Fibroblast of skin of scalp (primary cell): ENCODE measurements at places on chromosomes 1 and 21.

DNA sequence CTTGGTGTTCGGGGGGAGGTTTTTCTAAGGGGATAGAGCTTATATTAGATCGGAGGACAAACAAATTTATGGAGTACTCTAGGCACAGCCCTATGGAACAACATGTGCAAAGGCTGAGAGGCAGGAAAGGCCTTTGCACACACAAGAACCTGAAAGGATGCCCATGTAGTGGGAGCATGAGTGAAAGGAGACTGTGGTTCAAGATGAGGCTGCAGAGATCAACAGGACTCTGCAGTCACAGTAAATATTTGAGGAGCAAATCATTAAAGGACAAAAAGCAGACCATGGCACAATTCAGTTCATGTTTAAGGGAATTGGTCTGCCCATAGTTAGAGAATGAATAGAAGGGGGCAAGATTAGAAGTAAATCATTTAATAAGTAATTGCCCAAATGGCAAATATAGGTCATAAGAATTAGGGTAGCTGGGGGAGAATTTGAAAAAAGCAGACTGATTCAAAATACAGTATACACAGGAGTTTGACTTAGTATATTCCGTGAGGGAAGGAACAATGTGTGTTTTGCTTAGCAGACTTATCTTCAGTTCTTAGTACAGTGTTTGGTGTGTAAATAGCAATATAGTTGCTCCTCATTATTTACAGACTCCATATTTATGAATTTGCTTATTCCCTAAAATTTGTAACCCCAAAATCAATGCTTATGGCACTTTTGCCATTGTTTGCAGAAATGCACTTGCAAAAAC lies 268.1 kb downstream of the SEC16B start:
- no peak for DNase-seq

GRCh38 chr1:156505679-156506298 lies 5.2 kb upstream of the MEF2D start:
- DNase-seq = no peak

- DNase-seq = peak; percentile 18
These were observed 159.8 kb downstream of the HS2ST1 start for GRCh38 chr1:87074001-87074795.

- DNase-seq = no peak
These were observed 1.1 kb downstream of the RYR2 start for GRCh38 chr1:237042892-237043576.

DNA sequence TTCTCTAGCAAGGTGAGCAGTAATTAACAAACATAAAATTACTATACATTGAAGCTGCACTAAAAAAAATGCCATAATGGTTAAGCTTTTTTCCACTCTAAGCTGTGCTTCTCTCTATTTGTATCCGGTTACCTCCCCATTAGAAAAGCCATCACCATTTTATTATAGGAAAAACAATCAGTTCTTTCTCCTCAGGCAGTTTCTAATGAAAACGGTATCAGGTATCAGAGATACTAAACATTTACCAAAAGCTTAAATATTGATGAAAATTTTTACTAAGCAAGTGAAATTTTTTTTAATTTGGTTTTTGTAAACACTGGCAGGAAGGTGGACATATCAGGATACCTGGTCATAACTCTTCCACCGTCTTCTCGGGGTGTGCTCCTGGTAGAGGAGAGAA lies 14.2 kb downstream of the NTPCR start:
- no peak for DNase-seq

DNA sequence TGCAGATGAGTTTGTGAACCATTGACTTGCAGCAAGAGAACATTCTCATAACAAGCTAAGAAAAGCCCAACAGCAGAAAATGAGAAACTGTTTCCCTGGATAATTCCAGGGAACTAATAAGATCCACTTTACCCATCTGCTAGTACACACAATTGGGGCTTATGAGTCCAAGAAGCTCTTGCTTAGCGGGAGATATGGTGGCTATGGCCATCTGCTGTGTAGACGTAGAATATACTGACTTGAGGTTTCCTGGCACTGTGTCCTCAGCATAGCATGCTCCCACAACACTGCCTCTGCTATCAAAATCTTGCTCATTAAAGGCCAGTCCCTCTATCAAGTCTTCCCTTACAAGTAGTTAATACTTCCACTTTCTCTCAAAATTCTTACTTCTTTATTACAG lies 6.8 kb upstream of the RXRG start:
- no peak for DNase-seq

DNA sequence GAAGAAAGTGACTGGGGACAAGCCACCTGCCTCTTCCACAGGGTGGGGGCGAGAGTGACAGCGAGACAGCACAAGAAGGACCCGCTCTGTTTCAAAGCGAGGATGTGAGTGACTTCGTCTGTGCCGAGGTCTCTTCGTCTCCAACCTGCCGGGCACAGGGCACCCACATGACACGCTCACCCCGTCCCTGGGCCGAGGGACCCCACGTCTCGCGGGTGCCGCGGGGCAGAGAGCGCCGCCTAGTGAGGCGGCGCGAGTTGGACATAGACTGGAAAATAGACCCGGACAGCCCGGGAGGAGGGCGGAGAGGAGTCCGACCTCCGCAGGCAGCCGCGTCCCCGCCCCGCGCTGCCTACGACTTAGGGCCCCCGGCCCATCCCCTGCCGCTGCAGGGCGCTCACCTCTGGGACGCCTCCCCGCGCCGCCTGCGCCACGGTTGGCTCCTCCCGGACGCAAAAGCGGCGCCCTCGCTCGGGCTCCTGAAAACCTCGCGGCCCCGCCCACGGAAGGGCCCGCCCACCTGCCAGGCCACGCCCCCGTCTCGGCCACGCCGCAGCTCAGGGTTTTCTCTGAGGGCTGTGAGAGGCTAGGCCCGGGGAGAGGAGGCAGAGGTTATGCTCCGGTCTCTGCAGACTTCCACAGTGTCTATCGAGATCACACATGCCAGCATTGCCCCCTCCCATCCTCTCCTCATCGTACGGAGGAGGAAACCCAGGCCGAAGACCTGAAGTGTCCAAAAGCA lies at the start of gene TLR5:
Gene TLR5 (minus strand): TSS at position 454 of the 742 bp plus-strand sequence. CDS start 30,217 bp downstream, outside the sequence.
- peak; percentile 38 for DNase-seq

DNA sequence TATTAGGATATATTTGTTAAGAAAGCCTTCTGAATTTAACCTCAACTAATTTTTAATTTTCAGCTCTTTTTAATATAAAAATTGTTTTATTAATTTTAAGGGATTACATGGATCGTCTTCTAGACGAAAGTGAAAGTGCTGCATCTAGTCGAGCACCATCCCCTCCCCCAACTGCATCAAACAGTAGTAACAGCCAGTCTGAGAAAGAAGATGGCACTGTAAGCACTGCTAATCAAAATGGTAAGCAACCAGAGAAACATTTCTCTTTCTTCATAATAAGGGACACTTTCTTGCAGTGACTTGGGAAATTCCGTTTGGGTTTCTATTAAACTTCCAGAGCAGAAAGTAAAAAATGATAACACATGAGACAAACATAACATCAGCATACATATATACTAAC lies 56.9 kb downstream of the MIER1 start:
- DNase-seq = no peak

DNA sequence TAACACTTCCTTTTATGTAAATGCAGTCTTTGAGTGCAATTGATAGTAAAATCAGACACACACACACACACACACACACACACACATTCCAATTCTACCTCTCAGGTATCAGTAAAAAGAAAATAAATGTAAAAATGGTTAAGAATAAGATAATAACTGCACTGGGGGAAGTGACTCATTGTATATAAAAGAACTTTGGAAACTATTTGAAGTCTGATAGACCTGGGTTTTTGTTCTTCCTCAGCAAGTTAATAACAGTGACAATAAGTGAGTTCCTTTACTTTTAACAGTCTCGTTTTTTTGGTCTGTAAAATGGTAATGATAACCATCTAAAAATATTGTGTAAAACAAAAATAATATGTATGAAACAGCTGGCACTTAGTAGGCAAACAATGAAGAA lies 1815.0 kb downstream of the MRPL39 start:
- no peak for DNase-seq

GRCh38 chr1:37472994-37473393 lies 1.4 kb upstream of the ZC3H12A start:
- no peak for DNase-seq
